ENCODE measurements at places on chromosomes 6 and 20.

GRCh38 chr6:31157513-31158139 lies at the start of gene CCHCR1:
CCHCR1 (minus strand) TSS chr6:31157802; CDS start chr6:31157600, 202 bp downstream.
- DNase-seq = no peak

- DNase-seq = peak; percentile 12
Measured at GRCh38 chr6:33073431-33073871, at the start of gene HLA-DPA1. HLA-DPA1 (minus strand) TSS chr6:33073649.

DNA sequence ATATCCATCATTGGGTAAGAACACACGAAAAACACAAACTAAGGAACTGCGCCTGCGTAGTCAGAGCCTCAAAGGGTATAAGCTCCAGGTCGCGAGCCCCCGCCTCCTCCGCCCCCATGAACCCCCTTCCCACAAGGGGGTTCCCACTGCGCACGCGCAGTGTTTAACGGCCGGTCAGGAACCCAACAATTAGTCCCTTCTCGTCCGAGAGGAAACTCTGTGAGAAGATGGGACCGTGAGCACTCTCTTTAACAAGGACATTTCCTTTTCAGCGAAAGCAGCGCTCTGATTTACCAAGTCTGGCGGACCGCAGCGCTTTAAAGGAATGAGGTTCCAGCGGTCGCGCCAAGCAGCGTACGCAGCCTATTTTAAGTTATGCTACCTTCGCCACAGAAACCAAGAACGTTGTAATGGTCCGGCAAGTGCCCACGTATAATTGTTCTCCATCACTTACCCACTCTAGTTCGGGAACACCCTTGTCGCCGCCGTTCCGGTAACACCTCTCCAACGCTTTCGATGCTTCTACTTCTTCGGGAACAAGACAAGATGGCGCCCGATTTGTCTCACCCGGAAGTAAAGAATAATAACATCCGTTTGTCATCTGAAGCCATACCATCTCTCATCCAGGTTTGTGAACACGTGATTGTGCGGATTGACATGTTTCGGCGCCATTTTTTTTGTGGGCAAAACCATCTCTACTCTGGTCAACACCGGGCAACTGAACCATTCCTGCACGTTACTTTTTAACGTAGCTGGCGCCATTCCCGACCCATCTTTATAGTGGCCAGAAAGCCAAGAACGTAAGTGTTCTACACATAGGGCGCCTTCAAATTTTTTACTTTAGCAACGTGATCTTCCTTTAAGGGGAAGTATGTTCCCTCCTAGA lies at the start of gene PNISR:
PNISR (minus strand) TSS at position 548 of the 886 bp plus-strand sequence. CDS start 10,649 bp downstream, outside the sequence.
- DNase-seq = peak; percentile 99

GRCh38 chr6:10690651-10691445 lies 3.6 kb downstream of the C6orf52 start:
- no peak for DNase-seq

DNA sequence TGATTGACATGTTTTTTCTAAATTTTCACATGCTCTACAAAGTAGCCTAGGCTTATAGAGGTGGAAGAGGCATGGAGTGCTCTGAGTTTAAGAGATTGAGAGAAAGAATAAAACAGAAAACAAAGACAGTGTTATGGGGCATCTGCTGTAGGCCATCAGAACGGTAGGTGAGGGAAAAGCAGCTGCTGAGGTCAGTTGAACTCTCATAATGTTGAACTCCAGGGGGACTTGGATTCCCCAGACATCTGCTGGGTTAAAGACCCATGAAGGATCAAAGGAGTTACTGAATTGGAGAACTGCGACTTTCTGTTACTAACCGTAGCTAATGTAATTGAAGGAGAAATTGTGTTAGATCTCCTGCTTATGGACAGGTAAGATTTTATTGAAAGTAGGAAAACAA lies 333.9 kb downstream of the TFAP2B start:
- no peak for DNase-seq

DNA sequence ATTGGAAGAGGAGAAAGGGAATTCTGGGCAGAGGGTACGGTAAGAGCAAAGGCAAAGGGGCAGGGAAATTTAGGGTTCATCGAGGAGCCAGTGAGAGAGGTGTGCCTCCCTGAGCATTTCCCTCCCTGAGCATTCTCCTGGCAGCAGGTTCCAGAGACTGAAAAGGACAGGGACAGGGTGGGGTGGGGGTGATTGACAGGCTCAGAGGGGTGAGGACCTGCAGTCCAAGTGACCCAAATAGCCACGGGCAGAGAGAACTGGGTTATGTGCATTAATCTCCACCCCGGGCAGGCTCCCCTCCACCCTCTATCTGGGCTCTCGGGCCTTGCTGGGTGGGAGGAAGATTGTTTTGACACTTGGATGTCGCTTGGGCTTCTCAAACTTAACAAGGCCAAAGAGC lies 69.5 kb downstream of the KCNB1 start:
- DNase-seq = no peak

GRCh38 chr6:13575377-13575775 lies 975 bp downstream of the SIRT5 start:
- DNase-seq = no peak

DNA sequence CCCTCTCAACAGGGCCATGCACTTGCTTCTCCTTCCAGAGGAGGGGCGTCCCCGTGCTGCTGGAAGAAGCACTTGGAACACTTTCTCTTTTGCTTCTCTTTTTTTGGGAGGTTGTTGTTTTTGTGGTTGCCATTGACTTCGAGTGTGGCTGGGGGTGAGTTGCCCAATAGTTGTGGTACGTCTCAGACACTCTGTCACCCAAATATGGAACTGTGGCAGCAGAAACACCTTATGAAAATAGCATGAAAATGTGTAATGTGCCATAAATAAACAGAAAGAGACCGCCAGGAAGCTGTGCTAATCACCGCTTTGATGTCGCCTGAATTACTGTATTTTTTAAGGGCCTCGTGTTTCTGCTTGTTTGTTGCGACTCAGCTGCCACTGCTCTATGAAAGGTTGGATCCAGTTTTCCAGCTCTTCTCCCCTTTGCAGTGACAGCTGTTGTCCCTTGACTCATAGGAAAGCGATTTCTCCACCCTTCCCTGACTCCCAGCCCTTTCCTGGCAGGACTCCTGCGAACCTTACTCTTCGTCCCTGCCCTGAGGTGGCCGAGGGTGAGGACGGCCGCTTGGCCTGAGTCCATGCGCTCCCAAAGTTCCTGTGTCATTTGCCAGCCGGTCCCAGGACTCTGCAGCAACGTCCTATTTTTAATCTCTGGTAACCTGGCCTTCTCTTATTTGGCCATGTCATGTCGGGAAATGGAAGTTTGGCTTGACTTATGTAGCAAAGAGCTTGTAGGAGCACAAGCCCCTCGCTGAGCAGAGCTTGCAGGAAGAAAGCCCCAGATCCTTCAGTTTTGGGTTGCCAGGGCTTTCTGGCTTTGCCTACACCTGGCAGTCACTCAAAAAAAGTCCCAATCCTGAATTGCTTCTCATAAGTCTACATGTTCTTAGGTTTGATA lies 694.6 kb downstream of the QKI start:
- DNase-seq = peak; percentile 34

DNA sequence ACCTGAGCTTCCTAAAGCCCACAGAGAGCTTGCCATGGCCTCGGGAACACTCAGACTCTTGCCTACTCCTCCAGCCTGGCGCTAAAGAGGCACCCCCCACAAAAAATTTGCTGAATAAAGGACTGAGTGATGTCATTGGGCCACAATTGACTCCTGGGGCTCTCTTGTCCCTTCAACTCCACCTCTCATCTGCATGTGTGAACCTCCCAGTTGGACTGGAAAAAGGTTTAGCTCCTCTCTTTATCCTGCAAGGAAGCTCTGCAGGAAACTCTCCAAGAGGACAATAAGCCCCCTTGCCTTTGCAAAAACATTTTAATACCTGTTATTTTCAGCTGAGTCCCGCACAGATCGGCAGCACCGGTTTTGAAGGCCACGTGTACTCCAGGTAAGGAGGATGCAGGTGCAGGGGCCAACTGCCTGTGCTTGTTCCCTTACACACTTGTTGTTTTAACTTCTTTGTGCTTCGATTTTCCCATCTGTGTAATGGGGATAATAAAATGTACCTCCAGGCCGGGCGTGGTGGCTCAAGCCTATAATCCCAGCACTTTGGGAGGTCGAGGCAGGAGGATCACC lies 107.3 kb downstream of the TFAP2C start:
- no peak for DNase-seq

DNA sequence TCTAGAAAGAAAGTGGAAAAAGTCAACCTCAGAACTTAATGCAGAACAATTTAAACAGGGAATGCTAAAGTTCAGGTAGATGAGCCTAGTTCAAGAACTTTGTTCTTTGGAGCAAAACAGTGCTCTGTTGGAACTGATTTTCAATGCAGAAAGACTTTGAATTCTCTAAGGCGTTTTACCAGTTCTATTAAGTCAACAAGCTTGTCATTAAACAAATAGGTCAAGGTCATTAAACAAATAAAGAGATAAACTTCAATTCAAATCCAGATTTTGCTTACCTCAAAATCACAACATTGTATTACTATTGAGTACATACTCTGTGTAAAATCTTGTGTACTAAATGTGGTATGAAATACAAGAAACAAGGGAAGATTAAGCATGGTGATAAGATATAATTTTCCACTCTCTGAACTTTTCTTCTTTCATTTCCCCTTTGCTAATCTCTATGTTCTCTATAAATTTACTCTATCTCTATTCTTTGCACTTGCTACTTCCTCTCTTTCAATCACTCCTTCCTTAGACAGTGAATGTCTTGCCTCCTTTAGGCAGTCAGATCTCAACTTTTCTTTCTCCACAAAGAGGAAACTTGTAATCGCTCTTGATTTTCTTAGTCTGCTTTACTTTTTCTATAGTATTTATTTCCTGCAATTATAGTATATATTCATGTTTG lies 160.8 kb upstream of the KHDRBS2 start:
- DNase-seq = no peak

DNA sequence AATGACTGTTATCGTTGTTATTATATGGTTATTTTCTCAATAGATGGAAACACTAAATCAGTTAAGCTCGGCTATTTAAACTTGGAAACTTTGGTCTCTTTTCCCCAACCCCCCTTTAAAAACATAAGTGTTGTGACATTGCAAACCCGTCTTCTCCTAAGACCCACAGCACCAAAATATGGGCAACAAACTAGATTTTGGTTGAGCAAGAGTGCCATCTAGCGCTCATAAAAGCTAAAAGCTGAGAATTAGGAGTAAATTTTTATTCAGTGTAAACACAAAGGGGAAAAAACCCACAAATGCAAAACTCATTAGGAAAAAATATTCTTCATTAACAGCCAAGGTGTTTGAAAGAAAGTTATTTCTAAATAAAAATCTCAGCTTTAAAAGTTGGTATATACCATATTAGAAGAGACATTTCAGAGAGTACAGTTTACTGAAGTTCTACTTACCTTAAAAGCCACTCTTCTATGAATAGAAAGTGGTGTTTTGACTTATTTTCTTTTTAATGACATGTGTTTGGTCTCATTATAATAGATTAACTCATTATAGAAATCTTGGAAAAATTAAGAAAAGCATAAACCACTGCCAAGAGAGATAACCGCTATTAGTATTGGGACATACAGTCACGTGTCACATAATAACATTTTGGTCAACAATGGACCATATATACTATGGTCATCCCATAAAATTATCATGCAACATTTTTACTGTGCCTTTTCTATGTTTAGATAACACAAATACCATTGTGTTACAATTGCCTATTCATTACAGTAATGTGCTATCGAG lies 21.1 kb downstream of the SESN1 start:
- peak; percentile 83 for DNase-seq

DNA sequence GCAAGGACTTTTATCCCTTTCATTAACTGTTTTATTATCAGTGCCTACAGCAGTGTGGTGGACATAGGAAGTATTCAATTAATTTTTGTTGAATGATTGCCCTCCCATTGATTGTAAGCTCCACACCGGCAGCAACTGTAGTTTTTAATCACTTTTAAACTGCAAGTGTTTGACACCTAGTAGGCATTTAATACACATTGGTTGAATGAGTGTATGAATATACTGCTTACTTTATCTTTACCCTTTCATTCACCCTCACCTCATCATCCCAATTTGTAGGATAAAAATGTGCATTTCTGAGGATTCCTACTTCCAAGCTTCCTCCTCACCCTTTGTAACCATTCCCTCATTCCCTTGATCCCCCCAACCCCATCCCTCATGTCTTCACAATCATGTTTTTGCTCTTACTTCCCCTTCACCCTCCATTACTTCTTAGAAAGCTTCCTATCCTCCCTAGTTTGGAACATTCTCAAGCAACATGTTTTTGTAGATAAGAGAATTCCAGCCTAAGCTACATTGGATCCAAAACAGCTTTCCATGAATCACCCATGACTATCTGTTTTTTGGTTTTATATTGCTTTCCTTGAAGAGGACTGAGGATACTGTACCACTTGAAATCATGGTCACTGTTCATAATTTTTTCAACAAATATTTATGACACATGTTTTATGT lies 955 bp upstream of the SLC26A8 start:
- peak; percentile 47 for DNase-seq

GRCh38 chr6:56655996-56656395 lies 13.3 kb upstream of the DST start:
- no peak for DNase-seq

GRCh38 chr20:51446656-51447055 lies 95.9 kb downstream of the NFATC2 start:
- peak; percentile 95 for DNase-seq

DNA sequence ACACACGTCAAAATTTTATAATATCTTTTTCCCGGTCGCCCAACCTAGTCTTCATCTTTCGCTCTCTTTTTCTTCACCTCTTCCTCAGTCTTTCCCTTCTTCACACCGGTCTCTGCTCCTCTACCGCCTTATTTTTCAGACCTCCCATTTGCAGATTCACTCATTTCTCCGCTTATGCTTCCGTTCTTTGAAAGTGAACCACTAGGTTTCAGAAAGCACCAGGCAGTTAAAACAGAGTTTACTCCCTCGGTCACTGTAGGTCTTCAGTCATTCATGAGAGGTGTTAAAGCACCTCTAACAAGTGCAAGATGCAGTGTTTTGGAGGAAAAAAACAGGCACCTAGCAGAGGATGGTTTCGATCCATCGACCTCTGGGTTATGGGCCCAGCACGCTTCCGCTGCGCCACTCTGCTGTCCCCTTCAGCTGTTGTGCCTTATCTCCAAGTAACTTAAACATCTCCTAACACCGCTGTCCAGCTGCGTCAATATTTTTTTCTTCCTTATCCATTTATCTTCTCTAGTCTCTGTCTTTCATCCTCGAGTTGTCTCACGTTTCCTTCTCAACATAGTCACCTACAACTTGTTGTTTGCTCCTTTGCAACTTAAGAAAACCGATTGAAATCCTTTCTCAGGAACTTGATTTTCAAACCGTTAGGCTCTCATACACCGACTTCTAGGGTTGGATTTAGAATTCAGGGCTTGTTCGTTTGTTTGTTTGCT lies 119.7 kb upstream of the ZNF184 start:
- DNase-seq = peak; percentile 73

DNA sequence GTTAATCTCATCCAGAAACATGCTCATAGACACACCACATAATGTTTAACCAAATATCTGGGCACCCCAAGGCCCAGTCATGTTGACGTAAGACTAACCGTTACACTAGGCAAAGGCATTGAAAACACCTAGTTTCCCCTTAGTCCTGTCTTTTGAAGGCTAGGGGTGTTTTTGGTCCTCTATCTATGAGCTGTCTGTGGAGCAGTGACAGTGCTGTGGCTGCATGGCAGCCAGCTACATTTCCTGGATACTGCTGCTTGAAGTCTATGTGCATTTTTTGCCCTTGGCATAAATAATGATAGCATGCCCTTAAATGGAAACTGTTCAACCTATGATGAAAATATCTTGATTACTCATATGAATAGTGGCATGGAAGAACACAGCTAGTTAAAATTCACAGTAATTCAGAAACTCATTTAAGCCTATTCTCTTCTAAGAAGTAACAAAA lies 18.6 kb downstream of the FARS2 start:
- DNase-seq = no peak

GRCh38 chr6:2204272-2204671 lies 41.1 kb downstream of the GMDS start:
- DNase-seq = no peak
